ENCODE measurements at places on chromosomes 12 and 14.

- DNase-seq, result no peak
Measured at GRCh38 chr14:45084946-45085346, 1.0 kb downstream of the PRPF39 start.

GRCh38 chr14:96098309-96098998 lies 59.3 kb downstream of the C14orf132 start:
- DNase-seq, result no peak

GRCh38 chr12:124232654-124232987 lies 62.3 kb upstream of the RFLNA start:
- no peak for DNase-seq

DNA sequence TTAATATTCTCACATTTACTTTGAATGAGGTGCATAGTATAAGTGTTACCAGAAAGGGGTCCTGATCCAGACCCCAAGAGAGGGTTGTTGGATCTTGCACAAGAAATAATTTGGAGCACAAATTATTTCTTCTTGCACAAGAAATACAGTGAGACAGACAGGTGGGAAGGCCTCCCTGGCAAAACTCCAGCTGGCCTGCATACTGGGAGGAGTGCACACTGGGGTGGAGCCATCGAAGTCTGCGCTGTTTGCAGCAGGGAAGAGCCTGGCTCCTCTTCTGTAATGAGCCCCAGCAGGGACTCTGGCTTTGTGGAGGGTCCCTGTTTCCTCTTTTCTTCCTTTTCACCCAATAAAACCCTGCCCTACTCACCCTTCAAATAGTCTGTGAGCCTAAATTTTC lies 141.6 kb downstream of the GLT1D1 start:
- no peak for DNase-seq

GRCh38 chr14:34629344-34629656 lies 648 bp downstream of the SNX6 start:
- no peak for DNase-seq

- DNase-seq, result no peak
Measured at GRCh38 chr14:93838238-93838637, 50.0 kb upstream of the PRIMA1 start.

GRCh38 chr14:96264853-96265252 lies 8.8 kb downstream of the BDKRB1 start:
- no peak for DNase-seq

DNA sequence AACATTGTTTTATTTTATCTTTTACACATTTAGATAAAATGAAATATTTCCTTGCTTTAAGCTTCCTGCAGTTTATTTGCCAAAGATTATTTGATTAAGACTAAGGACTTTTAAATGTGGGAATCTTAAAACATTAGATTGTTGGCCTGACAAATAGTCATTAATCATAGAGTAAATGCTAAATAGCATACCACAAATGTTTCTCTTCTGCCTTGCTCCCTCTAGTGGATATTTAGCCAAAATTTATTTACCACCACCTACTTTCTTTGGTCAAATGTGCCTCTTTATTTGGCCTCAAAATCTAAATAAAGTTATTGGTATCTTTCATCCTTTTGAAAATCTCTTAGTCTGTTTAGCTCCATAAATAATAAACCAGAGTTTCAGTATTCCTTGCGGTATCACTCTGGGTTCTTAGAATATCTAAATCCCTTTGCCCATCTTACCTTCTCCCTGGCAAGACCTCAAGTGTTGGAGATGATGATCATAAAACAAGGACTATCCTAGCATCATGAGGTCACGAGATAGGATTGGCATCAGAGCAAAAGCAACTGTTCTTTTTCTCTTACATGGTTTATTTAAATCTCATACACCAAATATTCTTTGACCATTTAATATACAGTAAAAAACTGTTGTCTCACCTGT lies 150.6 kb upstream of the AEBP2 start:
- DNase-seq, result no peak

DNA sequence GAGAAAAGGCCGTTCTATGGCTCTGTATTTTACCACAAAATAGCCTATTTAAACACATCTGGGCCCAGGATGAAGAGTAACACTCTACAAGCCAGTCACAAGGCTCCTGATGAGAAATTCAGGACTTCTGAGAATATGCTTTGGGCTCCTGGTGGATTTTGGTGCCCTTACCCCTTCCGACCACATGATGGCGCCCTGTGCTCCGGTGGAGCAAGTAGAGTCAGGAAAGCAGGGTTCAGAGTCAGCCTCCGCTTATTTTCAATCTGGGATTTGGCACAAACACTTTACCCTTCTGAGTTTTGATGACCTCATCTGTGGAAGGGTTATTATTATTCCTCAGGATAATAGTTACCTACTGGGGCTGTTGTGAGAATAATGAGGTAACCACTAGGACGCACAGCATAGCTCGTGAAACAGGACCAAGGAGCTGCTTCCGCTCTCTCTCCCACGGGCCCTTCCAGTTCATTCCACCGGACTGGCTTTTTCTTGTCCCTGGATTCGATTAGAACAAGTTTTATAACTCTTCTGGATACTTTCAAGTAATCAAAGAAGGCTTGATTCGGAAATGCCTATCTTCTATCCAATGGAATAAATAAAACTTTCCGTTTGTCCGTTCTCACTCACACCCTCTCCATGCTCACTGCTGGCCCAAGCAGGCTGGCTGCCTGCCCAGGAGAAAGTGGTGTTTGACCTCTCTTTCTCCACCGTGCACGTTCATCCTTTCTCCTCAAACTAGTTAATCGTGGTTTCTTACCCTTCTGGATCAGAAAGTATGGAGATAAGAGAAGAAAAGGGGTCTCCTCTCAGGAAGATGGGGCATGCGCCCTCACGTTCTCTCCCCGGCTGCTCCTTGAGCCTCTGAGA lies 104.6 kb downstream of the GALC start:
- DNase-seq, result no peak

DNA sequence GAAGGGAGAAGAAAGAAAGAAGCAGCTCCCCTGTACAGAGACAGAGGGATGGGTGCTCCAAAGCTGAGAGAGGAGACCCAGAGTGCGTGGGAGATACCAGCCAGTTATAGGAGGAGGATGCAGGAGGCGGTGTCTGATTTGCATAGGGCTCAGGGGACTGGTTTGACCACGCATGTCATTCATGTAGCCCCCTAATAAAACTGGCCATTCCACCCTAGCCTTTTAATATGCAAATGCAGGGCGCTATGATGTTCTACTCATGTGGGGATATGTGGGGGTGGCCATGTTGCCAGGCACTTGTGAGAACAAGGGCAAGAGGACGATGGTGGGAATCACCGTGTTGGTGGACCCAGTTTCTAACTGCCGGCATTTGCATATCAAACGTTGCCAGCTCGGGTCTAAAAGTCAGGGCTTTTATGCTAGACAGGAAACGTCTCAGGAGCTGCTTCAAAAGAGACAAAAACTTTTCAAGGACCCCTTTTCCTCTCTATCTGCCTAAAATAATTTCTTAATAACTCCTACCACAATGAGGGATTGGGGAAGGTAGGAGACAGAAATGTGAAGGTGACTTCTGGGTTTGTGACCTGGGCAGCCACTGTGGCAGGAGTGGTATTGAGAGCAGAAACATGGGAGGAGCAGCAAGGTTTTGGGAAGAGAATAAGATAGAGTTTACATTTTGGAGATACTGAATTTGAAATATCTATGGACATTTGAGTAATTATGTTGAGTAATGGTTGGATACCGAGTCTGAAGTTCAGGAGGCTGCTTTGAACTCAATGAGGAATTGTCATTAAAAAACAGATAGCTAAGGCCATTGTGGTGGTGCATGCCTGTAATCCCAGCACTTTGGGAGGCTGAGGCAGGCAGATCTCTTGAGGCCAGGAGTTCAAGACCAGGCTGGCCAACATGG lies 2.2 kb upstream of the ATXN3 start:
- DNase-seq, result no peak

- DNase-seq, result no peak
Measured at GRCh38 chr12:70267550-70267949, 24.3 kb downstream of the CNOT2 start.

- DNase-seq, result no peak
Measured at GRCh38 chr14:35163384-35163783, 41.0 kb downstream of the PRORP start.

DNA sequence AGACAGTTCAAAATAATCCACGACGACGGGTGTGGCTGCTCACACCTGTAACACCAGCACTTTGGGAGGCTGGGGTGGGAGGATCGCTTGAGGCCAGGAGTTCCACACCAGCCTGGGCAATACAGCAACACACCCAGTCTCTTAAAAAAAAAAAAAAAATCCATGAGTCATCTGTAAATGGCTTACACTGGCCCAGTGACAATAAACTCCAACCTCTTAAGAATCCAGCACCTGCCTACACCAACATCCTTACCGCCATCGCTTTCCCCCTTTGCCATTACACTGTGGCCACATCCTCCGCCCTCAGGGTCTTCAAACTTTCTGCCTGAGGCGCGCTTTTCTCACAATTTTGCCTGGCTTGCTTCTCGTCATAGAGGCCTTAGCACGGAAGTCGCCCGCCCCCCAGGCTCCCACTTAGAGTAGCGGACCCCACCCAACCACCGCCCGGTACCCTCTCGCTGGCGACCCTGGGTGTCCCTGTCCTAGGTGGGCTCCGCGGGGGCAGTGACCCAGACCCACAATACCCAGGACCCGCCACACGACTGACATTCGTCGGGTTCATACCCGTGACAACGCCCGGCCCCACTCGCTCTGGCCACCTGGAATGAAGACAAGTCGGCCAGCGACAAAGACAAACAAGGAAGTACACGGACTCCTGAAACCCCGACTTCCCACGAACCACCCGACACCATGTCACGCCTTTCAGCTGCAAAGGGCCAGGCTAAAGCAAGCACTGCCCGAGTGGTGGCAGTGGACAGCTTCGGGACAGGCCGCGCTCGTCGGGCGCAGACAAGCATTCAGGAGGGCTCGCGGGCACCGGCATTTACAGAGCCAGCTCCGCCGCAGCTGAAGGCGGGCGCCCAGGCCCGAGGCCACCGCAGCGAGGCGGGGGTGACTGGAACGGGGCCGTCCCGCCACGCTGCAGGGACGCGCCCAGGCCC lies 636 bp downstream of the GOLGA3 start:
- no peak for DNase-seq

DNA sequence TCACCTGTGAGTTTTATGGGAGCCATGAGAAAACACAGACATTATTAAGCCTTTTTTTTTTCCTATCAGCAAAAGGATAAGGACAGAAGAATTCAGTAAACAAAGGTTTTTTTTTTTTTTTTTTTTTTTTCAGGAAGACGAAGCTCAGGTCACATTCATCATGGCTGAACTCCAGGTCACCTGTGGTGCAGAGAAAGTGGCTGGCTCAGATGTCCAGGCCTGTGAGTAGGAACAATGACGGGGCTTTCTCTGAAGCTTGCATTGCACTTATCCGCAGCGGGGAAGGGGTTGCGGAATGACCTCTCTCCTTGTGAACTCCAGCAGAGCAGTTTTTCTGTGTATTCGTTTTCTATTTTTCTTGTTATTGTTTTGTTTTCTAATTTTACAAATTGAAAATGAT lies 759.6 kb upstream of the TMEM132C start:
- DNase-seq, result no peak

GRCh38 chr14:89466944-89467343 lies 49.9 kb upstream of the FOXN3 start:
- no peak for DNase-seq

DNA sequence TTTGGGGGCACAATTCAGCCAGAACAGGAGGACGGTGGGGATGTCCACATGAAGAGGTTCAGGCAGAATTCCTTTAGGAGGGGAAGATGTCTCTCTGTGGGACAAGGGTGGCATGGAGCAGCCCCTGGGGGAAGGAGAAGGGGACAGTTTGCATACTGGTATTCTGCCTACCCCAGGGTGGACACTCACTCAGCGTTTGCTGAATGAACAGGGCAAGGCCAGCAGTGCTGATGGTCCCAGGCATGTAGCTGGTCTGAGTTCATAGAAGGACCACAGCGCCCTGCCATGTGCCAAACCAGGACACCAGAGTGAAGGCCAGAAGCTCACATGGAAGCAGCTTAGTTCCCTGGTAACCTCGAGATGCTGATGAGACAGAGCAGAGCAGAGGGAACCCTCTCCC lies 5.4 kb downstream of the SERPINA5 start:
- no peak for DNase-seq

- DNase-seq, result no peak
Measured at GRCh38 chr12:90028635-90029051, 320.0 kb upstream of the ATP2B1 start.

DNA sequence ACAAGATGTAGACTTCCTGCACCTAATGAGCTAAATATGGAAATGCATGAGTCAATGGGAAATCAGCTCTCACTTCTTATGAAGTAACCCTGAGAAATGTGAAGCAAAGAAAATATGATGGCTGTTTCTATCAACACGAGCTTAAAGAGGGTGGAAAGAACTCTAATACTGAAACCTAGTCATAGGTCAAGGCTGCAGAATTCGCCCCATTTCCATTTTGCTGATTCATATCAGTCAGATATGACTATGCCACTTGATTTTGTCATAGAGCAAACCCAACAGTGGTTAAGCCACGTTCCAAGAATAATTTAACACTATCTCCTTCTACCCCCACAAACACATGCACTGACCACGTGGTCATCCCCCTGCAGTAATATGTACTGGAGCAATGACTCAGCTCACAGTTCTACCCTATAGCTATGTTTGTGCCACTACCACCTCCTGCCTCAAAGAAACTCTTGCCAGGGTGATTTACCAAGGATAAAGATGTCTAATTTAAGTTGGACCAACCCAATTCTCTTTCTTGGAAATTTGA lies 157.5 kb downstream of the TMTC3 start:
- no peak for DNase-seq

DNA sequence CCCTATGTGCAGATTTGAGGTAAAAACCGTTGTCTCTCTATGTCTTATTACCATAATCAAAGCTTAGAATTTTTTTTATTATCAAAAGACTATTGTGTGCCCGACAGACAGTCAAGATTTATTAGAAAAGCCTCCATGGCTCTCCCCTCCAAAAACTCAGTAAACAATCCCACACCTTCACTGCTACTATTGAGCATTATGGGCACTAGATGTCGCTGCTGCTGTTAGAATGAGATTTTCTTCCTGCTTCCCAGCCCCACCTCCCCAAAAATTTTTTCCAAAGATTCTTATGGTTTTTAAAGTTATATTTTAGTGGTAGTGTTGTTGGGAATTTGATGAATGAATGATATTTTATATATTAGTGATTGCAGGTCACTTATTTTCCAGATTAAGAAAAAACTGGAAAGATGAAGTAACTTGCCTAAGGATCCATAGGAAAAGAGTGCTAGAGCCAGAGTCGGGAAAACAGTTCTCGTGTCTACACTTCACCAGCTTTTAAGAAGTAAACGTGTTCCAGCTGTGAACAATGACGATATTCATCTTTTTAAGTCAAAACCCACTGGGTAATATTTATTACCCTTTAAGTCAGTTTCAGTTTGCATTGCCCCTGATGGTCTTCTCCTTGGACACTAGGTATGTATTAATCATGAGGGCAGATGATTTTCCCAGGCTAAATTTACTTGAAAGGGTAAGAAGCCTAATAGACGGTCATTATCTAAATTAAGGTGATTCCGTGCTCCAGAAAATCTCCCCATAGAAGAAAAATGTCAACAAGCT lies 12.2 kb upstream of the FOXG1 start:
- DNase-seq, result no peak

- DNase-seq, result no peak
Measured at GRCh38 chr12:120075034-120075616, 41.4 kb downstream of the RAB35 start.

All from stimulated activated CD8-positive, alpha-beta memory T cell treated with anti-CD3 and anti-CD28 coated beads, Interleukin-4, amount 100 ng/mL, for 1 hour (primary cell).